Upper lobe of right lung (tissue), 1 donor: ENCODE measurements at places on chromosomes 2 and 18. TPM values are rescaled to one million over a fixed set of nuclear protein-coding genes. Genes with fewer than 3 reads are reported as not detected.

DNA sequence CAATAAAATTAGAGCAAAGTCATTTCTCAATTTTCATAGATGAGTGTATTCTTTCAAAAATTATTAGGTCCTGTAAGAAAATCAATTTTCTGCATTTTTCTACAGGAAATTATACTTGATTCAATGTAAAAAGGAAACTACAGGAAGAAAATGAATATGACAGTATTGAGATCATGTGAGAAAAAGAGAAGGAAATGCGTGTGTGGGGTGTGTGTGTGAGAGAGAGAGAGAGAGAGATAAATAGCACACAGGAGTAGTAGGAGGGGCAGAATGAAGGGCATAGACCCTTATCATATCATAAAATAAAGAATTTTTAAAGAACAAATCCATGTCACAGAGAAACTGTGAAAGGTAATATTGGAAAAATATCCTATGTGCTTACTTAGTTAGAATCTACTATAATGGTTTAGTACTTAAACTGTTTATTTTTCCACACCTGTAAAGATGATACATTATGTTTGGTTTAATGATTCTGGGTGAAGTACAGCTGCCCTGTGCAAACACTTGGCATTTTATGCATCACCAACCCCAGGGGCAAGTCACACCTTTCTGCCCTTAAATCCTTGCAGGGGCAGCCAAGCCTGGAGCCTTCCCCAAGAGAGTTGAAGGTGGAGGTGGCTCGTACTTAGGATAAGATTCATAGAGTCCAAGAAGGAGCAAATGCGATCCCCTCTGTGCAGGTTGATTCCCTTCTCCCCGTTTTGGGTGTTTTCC lies 276.4 kb downstream of the TGIF1 start:
- DNase-seq = no peak

Gene GKN1
- not detected for total RNA-seq

DNA sequence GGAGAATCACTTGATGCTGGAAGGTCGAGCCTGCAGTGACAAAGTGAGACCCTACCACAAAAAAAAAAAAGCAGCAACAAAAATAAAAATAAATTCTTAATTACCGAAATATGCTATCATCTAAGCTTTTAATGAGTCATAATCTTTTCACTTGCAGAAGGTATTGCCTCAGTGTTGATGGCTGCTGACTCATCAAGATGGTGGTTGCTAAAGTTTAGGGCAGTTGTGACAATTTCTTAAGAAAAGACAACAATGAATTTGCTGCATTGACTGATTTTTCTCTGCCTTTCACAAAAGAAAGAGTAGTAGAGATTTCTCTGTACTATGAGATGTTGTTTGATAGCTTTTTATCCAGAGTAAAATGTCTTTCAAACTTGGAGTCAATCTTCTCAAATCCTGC lies 1809.0 kb downstream of the SUCLG1 start:
- no peak for DNase-seq

GRCh38 chr18:25345081-25345866 lies 6.7 kb downstream of the ZNF521 start:
- no peak for DNase-seq

- DNase-seq = no peak
These were observed 181.8 kb upstream of the GCFC2 start for GRCh38 chr2:75892490-75892889.
